ENCODE measurements at places on chromosomes 1 and 21. TPM values are rescaled to one million over a fixed set of nuclear protein-coding genes. Genes with fewer than 3 reads are reported as not detected.

DNA sequence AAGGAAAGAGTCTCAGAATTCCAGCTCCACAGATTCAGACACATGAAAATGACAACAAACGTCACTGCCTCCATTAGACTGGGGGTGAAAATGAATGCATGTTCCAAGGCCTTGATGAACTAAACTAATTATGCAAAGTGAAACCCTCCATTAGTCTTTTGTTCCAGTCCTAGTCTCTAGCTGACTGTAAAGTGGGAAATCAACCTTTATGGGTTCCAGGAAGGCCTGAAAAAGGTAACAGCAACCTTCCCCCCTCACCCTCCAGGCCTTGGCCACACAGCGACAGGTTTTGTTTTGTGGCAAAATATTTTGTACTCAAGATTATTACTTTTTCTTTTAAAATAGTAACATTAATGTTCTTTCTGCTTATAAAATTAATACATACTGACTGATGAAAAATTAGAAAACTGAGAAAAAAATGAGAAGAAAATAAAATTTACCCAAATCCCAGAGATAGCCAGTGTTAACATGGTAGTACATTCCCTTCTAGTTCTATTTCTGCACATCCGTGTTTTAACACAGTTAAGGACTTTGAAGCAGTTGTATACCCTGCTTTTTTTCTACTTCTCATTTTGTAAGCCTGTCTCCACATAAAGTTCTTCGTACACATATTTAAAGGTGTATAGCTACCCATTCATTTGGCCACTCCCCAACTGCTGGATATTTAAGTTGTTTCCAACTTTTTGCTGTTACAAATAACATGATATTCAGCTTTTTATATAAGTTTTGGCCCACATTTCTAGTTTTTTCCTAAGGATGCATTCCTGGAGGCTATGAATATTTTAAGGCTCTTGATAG, 60.9 kb downstream of the CD2 start:
- peak; percentile 58 for DNase-seq

DNA sequence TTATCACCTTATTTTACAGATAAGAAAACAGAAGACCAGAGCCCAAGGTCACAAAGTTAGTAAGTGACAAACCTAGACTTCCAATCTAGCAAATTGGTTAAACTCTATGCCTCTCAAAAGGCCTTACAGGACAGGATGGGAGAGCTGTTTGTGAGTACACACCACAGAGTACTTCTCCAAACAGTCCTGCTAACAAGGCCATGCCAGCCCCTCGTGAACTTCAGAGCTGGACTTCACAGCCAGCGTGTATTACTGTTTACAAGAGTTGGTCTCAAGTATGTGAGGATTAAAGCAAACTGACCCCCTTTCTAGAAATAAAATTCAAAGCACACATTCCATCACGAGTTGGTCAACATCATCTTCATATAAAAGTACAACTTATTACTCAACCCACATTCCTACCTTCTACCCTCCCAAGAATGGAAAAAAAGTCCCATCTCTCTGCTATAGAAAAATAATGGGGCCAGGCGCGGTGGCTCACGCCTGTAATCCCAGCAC, 19.8 kb upstream of the UBR4 start:
- DNase-seq: no peak

DNA sequence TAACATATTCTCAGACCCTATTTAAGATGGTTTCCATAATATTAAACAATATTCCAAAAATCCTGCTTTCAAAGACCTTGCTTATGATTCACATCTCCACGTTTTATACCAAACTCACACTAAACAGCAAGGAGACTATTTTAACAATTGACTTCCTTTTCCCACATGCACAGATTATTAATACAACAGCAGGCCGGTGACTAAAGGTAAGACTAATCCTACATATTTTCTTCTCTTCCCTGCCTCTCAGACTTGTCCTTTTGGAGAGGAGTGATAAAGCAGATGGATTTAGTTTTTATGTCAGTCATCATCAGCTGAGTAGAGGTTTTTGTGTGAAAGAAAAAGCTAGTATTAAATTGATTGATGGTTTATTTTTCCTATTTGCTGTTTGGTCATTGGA, 400.6 kb downstream of the NTNG1 start:
- no peak for DNase-seq

- DNase-seq: no peak
These were observed 3.2 kb downstream of the ID3 start for GRCh38 chr1:23555986-23556634.

- no peak for DNase-seq
These were observed 760 bp downstream of the PEX14 start for GRCh38 chr1:10475510-10475909.

DNA sequence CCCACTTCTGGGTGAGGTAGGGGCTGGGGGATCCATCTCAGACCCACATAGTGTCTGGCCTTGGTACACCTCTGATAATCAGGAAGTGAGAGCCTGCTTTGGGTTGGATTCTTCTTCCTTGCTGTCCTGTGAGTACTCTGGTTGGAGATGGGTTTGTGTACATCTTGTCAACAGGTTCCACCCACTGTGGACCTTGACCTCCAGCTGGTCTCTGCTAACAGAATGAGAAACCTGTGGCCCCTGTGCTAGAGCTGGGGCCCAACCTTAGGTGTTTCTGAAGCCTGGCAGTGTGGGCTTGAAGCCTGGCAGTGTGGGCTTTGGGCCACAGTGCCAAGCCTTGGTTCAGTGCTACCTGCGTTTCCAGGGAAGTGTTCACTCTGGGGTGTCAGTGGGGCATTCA, 2.6 kb downstream of the ZBTB48 start:
- no peak for DNase-seq

DNA sequence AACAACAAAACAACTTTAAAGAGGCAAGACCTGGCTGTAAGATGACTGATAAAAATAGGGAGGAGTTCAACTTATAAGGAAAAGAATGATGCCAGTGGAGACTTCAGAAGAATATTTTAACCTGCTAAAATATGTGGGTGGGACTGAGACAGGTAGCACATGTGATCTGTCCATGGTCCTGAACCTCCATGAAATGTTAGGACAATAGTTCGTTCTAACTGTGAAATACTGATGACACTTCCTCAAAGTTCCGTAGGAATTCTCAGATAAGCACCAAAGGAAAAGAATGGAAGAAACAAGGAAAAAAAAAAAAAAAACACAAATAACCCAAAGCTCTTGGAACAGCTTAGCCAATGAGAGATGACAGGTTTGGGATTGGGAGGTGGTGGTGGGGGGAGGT, 44.7 kb downstream of the CDC42BPA start:
- DNase-seq: peak; percentile 4

DNA sequence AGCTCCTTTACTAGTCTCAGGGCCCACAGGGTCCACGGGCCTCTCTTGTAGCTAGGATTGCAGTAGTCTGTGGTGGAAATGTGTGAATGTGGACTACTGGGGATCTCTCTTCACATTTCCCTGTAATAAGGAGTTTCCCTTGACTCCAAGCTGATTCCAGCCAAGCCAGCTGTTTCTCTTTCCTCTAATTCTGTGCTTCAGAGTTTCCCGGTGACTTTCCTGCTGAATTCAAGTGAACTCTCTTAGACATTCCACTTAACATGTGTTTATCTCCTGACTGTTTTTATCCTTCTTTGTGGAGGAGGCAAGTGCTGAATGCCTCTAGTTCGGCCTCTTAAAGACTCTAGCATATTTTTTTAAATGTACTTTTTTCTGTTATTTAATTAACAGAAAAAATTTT, 354.0 kb upstream of the RGS18 start:
- no peak for DNase-seq

DNA sequence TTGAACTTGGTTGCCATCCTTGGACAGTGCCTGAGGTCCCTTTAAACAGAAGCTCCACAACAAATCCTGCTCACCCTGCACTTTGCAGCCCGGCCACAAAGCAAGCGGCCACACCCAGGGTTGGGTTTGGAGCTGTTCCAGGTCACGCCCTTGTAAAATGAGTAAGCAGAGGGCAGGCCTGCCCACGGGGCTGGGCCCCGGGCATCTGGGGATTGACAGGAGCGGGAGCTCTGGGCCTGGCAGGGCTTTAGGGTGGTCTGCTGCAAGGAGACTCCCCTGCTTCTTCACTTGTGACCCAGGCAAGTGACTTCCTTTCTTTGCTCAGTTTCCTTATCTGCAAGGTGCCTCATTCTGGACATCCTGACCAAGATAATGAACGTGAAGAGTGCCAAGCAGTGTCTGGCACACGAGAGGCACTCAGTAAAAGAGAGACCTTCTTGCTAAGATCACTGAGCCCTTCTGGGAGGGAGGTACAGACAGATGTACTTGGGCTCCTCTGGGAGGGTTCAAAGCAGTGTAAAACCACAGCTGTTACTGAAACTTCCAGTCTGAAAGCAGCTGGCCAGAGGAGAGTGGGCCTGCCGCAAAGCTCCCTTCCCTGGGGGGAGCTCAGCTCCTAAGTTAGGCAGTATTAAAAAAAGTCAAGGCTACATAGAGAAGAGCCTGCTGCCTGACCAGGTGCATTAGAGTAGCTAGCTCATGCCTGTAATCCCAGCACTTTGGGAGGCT, 2.6 kb downstream of the E2F2 start:
- DNase-seq: peak; percentile 91

GRCh38 chr1:1171546-1172340, 1.9 kb upstream of the TTLL10 start:
- DNase-seq: peak; percentile 71

DNA sequence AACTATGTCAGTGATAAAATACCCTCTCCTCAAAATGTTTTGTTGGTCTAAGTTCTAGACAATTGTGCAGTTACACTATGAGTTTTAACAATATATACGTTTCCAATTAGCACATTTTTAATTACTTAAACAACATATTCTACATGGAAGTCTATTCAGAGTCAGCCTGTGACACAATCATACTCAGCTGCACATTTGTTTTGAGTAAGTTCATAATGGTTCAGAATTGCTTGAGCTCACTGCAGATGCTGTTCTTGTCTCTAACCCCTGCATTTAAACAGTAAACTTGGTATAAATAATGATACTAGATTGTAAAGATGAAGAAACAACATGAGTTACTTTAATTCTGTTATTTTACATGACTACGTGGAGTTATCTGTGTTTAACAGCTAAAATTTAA, 30.6 kb downstream of the CDKN2C start:
- DNase-seq: no peak

DNA sequence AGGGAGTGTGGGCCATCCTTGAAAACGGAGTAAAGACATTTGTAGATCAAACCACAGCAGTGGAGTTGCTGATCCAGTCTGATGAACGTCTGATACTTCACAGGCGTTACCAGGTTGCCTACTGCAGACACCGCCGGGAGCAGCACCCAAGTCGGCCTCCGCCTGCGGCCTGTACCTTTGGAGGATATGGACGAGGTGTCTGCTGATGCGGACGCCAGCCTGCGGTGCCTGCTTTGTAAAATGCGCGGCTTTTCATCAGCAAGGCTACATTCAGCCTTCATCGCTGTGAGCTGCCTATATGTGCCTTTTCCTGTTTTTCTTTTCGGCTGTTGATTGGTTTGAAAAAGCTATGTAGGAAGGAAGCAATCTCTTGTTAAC, 16.0 kb downstream of the SLX9 start:
- DNase-seq: no peak

Gene ST3GAL3
- total RNA-seq: 20.0 TPM

Gene PLA2G2E
- not detected for total RNA-seq

Gene PROX1
- total RNA-seq: not detected

Gene CD53
- 251 TPM for total RNA-seq

Gene F3
- not detected for total RNA-seq

Gene CNKSR1
- 1.2 TPM for total RNA-seq

Gene CDCA8
- total RNA-seq: 56.0 TPM

Gene AKR7A3
- total RNA-seq: 0.54 TPM

All from activated CD8-positive, alpha-beta T cell treated with anti-CD3 and anti-CD28 coated beads for 36 hours (primary cell).